Naive thymus-derived CD4-positive, alpha-beta T cell (primary cell): ENCODE measurements at places on chromosomes 1 and 21. TPM values are rescaled to one million over a fixed set of nuclear protein-coding genes. Genes with fewer than 3 reads are reported as not detected.
A peak's percentile ranks its signal among the peaks of the same experiment; 100 is the strongest.

Gene AKNAD1
- not detected for polyA plus RNA-seq

Gene SEC16B
- not detected for polyA plus RNA-seq

Gene BLACAT1
- polyA plus RNA-seq, result 0.13 TPM

Gene RFX5
- 29.6 TPM for polyA plus RNA-seq

Gene NT5C1A
- not detected for polyA plus RNA-seq

Gene PEAR1
- polyA plus RNA-seq, result 0.82 TPM

Gene TGFB2
- not detected for polyA plus RNA-seq

Gene AIRE
- polyA plus RNA-seq, result not detected

Gene HPCAL4
- polyA plus RNA-seq, result 3.6 TPM

Gene KCND3
- not detected for polyA plus RNA-seq

- no peak for DNase-seq
These were observed 75.1 kb upstream of the SIPA1L2 start for GRCh38 chr1:232704694-232705680.

DNA sequence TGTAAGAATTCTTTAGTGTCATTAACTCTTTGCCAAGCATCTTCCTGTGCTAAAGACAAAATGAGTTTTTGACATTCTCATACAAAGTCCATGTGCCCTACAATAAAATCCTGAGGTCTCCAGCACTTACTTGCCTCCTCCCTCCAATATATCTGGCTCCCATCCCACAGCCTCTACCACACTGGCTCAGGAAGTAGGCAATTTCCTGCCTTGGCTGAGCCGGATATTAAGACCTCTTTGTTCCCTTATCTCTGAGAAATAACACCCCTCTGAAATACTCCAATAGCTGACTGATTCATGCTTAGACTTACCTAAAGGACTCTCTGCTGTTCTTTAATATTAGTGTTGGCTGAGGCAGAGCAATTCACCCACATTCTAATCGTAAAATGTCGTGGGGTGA lies 37.6 kb upstream of the GORAB start:
- DNase-seq, result no peak

DNA sequence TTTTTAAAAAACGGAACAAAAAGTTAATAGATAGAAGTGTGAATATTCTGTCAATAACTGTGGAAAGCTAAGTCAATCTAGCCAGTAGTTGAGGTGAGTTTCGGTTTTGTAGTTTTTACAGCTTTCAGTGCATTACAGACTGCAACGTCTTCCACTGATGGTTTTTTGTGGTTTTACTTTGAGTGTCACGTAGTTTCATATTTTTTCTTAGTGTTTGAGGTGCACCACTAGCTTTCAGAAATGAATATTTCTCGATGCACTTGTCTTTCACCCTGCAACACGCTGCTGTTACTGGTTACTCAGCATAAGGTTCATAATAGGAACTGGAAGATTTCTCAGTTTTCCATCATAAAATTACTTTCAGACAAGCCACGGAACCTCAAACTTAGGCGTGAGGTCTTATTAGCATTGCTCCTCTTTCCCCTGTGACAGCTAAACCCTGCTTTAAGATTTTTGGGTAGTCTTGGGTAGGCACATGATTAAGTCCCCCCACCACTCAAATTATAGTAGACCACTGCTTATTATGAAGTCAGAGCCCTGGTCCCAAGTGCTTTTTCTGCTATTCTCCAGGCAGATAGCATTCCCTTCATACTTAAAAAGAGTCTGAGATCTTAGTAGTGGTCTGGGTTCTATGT lies 1412.7 kb downstream of the KCNT2 start:
- DNase-seq, result no peak

DNA sequence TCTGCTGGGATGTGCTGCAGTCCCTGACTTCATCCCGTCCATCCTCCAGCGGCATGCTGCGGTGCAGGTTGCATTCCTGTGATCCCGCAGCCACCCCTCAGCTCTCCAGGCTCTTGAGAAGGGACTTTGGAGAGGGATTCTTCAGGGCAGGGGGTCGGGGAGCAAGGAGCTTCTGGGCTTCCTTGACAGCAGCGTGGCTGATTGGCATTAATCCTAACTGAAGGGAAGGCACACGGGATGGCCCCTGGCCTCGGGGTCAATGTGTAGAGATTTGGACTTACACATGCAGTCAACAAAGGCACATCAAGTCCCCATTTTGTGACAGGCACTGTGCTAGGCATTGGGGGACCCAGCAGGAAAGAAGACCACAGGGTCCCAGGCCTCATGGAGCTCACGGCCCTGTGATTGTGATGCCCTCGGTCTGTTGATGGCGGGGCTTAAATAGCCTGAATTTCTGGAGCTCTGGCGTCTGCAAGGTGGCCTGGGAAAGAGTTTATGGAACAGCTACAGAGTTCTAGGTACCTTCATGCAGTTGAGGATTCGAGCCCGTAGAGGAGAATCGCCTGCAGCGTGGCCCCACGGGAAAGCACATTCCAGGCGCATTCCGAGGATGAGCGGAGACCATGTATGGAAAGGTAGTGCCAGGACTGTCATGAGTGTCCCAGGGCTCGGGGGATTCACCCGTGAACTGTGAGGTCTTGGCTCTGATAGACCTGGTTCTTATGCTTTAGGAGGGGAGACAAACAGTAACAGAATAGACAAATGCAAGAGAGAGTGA lies 20.1 kb downstream of the PSEN2 start:
- DNase-seq, result no peak

- no peak for DNase-seq
These were observed 74.2 kb downstream of the ATF6 start for GRCh38 chr1:161840363-161840762.

- no peak for DNase-seq
These were observed 167.5 kb downstream of the KCNT2 start for GRCh38 chr1:196440711-196441110.

GRCh38 chr1:15751717-15752116 lies 6.9 kb upstream of the FBLIM1 start:
- DNase-seq, result no peak

DNA sequence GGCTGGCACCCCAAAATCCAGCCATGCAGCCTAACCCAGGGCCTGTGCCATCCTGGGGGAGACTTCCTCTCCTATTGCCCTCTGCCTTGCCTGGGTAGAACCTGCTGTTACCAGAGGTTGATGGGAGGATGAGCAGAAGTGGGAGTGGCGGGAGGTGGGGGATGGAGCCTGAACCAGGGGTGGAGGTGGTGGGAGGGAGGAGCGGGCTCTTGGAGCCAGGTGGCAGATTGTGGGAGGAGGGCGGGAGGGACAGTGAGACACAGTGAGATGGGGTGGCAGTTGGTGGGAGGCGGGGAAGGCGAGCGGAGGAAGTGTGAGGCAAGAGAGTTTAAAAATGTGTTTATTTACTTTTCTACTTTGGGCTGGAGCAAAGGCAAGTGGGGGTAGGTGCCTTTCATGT lies 87.3 kb downstream of the KCNJ6 start:
- no peak for DNase-seq

- no peak for DNase-seq
These were observed 173.3 kb downstream of the RWDD3 start for GRCh38 chr1:95407131-95407885.

DNA sequence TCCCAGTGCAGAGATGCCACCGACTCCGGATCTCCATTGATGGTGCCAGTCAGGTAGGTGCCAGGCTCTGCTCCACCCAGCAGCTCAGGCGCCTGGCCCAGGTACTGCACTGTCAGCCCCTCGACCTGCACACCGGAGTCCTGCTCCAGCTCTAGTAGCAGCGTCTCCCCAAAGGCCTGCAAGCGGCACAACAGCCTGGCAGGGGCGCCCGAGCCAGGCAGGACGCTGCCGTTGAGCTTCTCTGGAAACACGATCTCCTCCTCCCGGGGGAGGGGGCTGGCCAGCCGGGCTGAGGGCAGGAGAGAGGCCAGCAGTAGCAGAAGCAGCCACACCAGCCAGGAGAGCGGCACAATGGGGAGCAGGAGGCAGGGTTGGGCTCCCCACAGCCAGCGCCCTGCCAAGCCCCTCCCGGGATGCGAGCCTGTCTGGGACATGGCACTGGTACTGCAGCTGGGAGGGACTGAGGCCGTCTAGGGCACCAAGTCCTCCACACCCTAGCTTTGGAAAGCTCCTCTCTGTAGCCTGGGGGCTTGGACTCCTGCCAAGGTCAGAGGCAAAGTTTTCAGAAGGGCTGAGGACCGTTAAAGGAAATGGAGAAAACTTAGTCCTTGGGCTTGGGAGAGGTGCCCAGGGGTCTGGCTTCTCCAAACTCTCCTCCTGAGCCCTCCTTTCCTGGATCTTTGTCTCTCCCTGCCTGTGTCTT lies 509 bp downstream of the ADAMTS4 start:
- DNase-seq, result no peak

DNA sequence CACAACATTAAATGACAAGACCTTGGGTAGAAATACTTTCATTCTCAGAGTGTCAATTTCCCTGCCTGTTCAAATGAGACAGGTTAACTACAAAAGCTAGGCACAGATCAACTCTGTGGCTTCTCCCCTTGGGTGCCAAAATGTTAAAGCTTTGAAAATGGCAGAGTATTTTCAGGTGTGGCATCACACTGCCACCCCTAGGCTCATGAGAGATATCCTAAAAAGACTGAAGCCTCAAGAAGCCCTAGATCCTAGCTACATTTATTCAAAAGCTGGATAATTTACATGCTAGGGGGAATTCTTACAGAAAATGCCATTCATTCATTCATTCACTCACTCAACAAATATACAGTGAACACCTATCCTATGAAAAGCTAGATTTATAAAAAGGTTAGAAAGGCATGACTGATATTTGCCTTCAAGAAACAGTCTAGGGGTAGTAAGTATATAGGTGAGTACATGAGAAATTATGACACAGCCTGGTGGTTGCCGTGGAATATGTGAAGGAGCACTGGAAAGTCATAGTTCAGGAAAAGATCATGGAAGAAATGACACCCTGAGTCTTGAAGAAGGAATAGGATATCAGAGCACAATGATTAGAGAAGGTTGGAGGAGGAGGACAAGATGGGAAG lies 15.9 kb upstream of the RAB4A start:
- peak; percentile 76 for DNase-seq

GRCh38 chr1:101178688-101179491 lies 57.9 kb upstream of the S1PR1 start:
- DNase-seq, result peak; percentile 44

DNA sequence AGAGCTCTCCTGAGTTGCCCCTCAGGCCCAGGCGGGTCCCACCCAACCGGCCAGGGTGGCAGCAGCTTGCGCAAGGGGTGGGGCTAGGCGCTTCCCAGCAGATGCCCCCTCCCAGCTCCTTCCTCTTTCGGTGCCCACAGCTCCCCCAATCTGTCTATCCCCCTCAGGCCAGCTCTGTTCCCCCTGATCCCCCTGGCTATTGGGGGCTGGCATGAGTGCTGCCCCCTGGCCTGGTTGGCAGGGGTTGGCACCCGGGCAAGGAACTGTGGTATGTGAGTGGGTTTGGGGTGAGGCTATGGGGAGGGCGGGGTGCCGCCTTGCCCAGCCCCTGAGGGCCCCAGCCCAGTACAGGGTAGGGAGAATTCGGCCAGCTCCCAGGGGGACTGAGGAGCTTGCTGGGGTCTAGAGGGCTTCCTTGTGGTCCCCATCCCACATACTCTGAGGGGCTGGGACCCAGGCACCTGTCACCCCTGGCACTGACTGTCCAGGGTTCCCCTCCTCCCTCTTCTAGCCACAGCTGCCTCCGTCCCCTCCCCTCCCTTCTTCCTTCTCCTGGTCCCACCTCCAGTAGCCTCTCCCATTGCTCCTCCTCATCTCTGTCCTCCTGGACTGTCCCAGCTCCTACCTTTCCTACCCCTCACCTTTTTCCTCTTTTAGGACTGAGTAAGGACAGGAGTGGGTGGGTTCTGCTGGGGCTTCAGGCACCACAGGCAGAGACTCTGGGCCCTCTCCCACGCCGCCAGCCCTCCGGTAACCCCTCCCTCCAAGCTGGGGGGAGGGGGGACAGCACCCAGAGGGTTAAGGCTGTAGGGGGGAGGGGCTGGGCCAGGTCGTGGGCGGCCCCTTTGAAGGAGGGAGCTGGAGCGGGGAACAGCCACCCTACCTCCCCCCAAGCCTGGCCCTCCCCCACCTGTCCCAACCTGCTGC lies 5.7 kb downstream of the ZBTB7B start:
- no peak for DNase-seq

DNA sequence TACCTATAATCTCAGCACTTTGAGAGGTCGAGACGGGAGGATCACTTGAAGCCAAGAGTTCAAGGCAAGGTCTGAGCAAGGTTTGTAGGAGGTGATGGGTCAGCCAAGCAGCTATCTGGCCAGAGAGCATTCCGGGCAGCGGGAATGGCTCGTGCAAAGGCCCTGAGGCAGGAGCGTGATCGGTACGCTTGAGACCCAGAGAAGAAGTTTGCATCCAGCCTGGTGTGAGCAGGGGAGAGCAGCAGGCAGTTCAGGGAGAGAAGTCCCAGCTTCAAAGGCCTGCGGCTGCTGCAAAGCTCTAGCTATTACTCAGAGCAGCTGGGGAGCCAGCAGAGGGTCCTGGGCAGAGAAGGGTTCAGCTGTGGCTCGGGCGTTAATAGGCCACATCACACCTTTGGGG lies 5.1 kb upstream of the SRARP start:
- DNase-seq, result no peak

- DNase-seq, result no peak
These were observed 89.5 kb downstream of the OLFM3 start for GRCh38 chr1:101907264-101907663.

- DNase-seq, result no peak
These were observed 553 bp upstream of the NDUFV3 start for GRCh38 chr21:42892582-42892930.

- DNase-seq, result no peak
These were observed 55.0 kb downstream of the PLPPR5 start for GRCh38 chr1:98949621-98950020.

DNA sequence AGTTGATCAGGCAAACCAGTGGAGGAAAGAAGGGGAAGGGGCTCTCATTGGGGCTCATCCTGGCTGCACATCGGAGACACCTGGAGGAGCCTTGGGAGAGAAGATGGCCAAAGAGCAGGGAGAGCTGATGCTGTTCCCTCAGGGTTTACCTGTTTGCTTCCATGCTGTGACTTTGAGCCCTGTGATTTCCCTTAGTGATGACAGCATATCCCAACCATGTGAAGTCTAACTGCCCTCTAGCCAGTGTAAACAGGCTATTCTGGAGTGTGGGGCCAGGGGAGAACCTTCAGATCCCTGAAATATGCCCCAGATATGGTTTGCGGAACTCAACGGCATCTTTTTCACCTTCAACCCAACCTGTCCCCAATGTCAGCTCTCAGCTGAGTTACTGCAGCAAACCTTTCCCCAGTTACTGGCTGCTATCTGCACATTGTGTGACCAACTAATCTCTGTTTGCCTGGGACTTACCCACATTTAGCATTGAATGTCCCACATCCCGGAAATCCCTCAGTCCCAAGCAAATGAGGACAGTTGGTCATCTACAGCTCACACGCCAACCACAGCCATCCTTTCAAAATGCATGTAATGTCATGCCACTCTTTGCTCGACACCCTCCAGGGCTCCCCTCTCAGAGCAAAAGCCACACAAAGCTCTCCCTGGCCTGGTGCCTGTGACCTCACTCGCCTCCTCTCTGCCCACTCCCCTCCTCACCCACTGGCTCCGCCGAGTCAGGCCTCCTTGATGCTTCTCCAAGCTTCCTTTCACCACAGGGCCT lies 242.3 kb downstream of the KCNJ6 start:
- DNase-seq, result no peak

- no peak for DNase-seq
These were observed 6.4 kb downstream of the STMN1 start for GRCh38 chr1:25899792-25900191.

GRCh38 chr1:166172106-166172505 lies 5.3 kb upstream of the FAM78B start:
- no peak for DNase-seq

- DNase-seq, result peak; percentile 69
These were observed 41.5 kb downstream of the KIAA1614 start for GRCh38 chr1:180954005-180954800.
